ENCODE measurements at places on chromosomes 2 and 18.

- DNase-seq = no peak
These were observed 338.9 kb upstream of the DCC start for GRCh38 chr18:52001106-52001505.

- DNase-seq = no peak
These were observed 21.2 kb downstream of the VIT start for GRCh38 chr2:36717603-36718266.

GRCh38 chr2:71505086-71505769 is 51.9 kb downstream of the DYSF start:
- DNase-seq = no peak

DNA sequence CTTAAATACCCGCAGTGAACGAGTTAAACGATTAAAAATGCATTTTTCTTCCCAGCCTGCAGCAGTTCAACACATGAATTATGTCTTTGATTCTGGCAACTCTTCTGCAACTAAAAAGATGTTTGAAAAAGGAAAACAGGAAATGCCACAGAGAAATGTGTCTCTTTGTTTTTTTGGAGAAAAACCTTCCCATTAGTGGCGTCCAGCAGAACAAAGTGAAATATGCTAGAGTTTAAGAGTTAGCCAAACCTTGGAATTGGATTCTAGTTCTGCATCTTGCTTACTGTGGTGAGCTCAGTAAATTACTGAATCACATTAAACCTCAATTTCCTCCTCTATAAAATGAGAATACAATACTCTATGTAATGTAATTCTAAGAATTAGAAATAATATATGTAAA is 900.2 kb upstream of the ACVR2A start:
- no peak for DNase-seq

DNA sequence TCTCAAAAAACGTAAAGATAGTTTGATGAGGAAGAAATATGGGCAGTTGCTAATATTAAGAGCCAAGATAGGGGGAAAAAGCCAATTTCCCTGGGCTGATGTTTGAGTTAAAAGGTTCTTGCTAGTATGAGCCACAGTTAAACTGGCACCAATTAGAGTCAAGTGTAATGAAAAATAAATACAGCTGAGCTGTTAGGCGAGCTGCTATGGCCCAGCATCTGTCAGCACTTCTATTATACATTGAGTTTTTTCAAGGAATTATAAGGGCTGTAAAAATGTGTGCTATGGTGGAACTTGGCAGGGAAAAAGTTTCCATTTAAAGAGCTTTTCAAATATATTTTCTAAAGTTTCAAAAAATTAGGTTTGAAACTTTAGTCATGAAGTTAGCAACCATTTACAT is 279.6 kb downstream of the CYRIA start:
- no peak for DNase-seq

DNA sequence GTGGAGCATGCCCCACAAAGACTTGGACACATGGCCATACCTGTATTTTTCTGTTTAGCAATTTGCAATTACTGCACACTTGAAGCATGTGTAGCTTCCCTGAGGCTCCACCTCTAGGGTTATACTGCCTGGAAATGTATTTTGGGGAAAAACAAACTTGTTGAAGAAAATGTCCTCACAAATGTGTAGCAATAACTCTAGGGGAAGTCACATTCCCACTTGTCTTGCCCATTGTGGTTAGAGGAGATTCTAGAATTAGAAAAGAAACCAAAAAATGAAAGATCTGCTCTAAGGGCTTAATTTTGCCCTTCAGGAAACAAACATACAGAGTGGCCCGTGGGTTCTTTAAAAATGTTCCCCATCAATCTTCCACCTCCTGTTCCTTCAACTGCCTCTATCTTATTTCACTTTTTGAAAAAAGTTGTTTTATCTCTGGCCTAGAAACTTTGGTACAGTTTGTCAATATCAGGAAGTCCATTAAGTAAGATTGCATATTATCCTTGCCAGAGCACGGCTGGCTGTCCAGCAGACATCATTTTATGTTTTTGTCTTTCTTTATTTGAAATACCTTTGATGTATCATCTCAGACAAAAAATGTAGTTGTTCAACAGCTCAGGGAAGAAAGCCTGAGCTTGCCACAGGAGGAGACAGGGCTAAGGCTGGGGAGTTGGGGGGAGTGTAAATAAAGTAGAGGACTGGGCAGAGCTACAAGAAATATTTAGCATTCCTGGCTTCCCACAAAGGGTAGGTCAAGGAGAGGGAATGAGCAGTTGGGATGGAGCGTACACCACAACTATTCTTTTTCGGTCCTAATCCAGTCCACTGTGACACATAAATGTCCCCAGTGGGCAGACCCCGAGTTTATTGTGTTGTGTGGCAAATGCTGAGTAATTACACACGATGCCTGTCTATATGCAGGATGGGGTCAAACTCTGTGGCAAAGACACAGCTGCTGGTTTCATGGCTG is 96.8 kb upstream of the CDC42EP3 start:
- DNase-seq = no peak

- DNase-seq = no peak
These were observed 39.1 kb downstream of the VWA3B start for GRCh38 chr2:98126061-98126460.

- no peak for DNase-seq
These were observed 107.9 kb upstream of the CYP26B1 start for GRCh38 chr2:72255540-72255939.

- DNase-seq = no peak
These were observed 319.0 kb upstream of the CXCR4 start for GRCh38 chr2:136436936-136437335.

DNA sequence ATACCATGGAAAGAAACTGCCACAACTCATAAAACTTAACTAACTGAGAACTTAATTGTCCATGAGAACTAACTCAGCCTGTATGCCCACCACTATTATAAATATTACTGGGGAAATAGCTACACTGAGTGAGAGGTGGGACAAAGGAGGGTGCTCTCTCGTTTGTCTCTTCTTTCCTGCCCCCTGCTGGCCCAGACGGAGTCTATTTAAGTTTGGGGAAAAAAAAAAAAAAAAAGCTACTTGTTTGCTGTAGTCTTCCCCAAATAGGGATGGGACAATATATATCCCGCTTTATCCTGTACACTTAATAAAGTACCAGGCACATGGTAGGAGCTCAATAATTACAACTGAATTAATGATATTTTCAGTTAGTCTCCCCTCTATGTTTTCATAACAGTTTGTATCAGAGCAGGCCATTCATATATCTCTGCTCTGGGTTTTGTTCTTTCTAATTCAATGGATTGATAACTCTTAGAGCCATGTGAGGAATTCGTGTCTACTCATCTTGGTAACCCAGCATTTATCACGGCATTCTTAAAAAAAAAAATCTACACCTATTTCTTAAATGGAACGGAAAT is 647.6 kb upstream of the PKDCC start:
- no peak for DNase-seq

DNA sequence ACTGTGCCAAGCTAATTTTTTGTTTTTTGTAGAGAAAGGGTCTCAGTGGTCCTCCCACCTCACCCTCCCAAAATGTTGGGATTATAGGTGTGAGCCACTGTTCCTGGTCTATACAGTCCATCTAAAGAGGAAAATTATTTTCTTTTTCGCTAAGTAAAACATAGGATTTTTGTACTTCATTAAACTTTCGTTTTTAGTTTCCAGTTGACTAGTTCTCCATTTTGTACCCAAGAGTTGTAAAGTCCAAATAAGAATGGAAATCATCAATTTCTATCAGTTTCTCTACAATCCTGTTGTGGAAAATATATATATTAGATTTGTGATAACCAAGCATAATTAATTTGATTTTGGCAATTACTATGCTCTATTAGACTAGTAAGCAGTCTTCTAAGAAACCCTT is 156.4 kb downstream of the BABAM2 start:
- no peak for DNase-seq

DNA sequence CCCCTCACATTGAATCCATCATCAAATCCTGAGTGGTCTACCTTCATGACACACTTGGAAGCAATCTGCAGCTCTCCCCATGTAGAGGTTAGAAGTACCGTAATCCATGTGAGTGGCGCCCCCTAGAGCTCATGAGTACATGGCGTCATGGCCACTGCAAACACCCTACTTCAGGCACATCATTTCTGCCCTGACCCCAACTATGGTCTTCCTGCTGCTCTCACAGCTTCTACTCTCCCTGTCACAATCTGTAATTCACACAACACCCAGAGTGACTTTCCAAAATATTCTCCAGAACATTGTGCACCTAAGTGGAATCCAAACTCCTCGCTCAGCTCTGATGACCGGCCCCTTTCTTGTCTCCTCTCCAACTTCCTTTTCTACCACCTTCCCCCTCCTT is 141.9 kb downstream of the ANKRD44 start:
- peak; percentile 73 for DNase-seq

DNA sequence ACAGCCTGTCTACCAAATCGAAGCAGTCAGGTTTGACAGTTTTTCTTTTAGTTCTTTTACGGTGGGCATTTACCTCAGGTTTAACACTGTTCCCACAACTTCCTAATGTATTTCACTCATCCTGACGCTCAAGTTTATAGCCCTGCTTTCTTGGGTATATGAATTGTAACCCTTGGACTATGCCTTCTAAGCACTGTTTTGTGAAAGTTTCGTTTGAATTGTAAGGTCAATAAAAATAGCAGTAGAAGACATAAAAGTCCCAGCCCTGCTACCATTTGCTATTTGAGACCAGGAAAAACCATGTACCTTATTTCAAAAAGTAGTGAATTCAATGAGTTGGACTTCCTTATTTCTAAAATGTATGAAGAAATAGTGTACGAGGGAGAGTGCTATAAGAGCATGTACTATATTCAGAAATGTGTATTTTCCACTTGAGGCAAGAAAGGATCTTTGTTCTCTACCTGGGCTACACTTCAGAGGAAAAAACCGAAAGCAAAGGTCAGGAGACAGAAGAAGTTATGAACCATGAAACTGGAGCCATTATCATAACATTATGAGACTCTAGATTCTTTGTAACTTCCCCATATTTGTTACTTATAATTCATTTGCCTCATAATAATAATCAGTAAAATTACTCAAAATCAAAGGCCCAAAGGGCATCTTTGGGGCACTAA is 1.9 kb upstream of the ZC3H15 start:
- DNase-seq = no peak

GRCh38 chr2:239042046-239042445 is 194.2 kb downstream of the TWIST2 start:
- no peak for DNase-seq

DNA sequence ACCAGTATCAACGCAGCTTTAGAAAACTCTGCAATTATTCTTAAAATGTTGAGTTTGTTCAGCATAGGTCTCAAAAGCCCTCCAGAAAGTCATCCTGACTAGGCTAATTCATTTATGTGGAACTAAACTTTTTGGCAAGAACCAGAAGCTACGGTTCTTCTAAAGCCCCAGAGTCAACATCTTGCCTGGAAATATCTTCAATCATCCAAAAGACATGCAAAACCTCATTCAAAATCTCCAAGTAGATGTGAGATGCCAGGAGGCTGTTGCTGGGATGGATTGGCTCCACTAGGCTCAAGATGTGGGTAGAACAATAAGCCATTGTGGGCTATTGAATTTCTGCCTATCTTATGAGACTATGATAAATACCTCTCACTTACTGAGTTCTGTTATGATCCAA is 2.1 kb upstream of the SCG2 start:
- DNase-seq = no peak

- DNase-seq = no peak
These were observed 462.2 kb downstream of the BCL11A start for GRCh38 chr2:60091266-60091665.

GRCh38 chr2:5696945-5697521 is 4.8 kb downstream of the SOX11 start:
- DNase-seq = no peak

All from GM13977 (cell line).